ENCODE measurements at places on chromosomes 5 and 9.

DNA sequence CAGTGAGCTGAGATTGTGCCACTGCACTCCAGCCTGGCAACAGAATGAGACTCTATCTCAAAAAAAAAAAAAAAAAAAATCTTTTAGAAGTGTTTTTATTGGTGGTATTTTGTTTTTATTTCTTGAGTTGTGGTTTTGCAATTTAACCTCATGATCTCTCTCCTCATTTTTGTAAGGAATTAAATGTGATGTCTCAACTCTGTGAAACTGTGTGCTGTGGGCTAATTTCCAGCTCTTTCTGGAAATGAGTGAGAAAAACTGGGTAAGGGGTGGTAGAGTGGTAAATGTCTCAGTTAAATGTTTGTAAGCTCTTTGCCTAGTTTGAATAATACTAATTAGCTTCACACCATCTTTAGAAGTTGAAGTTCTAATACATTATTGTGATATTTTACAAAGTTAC lies 29.0 kb downstream of the ACO1 start:
- DNase-seq, result no peak

DNA sequence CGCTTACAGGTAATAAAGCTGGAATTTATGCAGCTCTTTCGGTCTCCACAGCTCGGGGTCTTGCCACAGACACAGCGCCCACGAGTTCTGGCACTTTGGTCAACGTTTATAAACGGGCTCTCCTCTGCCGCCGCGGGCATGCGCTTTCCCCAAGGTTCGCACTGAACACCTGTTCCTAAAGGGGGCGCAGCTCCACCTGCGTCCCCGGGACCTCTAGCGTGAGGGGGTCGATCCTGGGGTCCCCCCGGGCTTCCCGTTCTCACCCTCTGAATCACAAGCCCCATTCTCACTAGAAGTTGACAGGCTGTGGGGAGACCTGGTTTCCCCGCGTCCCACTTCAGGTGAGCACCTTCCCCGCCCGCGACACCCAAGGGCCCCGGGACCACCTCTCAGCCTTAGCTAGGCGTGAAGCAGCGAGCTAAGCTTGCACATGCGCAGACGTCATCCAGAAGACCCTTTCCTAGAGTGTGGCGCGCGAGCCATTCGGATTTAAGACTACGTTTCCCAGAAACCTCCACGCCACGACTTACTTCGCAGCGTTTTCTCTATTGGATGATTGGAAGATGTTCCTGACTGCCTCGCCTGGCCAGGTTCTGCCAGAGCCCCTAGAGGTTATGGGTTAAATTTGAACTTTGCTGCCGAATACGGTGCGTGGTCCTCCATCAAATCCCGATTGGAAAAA lies 21.3 kb upstream of the ZNF782 start:
- DNase-seq, result peak; percentile 69

GRCh38 chr5:40879163-40879942 lies 29.9 kb upstream of the C7 start:
- DNase-seq, result peak; percentile 35

DNA sequence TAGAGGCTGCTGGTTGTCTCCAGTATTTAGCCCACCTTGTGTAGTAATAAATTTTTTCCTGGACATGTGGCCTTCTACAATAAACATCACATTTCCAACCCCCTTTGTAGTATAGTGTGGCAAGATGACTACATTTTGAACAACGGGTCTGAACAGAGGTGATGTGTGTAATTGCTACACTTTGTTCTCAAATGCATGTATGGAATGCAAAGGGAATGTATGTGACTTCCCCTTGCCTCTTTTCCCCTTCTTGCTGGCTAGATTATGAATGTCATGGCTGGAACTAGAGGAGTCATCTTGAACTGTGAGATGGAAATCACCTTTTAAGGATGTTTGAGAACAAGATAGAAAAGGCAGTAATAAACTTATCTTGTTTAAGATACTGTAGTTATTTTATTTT lies 54.5 kb downstream of the PRR16 start:
- DNase-seq, result peak; percentile 56

GRCh38 chr5:8683496-8683895 lies 814.5 kb downstream of the MTRR start:
- DNase-seq, result peak; percentile 9

DNA sequence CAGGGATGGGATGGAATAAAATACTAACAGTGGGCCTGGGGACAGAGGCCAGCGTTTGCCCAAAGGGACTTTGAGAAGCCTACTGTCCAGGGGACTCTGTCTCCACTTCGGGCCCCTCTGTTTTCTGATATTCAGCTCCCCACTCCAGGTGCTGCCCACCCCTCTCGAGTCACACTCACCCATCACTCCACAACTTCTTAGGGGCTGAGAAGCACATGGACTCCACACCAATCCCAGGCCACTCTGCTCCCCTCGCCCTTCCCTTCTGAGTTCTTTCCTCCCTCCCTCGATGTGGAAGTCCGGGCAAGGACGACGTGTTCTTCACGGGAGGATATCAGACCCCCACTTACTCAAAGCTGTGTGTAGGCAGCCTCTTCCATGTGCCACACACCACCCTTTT lies 124.5 kb downstream of the BARX1 start:
- no peak for DNase-seq

DNA sequence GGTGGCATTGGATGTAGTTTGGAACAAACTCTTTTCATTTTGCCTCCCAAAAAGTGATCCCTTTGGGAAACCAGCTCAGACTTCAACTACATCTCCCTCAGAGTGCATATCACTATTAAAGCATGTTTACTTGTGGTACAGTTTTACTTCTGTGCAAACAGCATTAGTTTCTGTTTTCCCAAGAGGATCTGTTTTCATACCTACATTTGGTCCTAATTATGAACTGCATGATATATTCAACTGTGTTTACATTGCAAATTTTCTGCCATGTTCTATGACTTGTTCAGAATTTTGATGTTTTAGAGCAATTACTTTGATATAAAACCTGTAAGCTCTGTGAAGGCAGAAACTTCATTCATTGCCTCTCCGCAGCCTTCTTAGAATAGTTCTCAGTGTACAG lies 681.5 kb upstream of the ACO1 start:
- DNase-seq, result no peak

DNA sequence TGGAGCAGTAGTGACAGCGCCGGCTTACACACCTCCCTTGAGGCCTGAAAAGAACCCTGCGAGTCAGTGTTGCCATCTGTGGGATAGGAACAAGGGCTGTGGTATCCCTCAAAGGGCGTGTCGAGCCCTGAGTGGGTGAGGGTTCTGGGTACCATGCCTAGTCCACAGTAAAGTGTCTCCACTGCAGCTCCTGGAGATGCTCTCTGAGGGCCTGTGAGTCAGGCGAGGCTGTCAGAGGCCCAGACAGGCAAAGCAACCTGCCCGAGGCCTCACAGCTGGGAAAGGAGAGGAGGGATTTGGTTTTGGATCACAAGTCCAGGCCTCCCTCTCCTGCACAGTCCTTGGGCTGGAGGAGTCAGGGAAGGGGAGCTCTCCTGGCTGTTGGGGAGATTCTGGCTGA lies 6.1 kb downstream of the PRRX2 start:
- DNase-seq, result no peak

- DNase-seq, result peak; percentile 82
These were observed 105.6 kb upstream of the TXNDC8 start for GRCh38 chr9:110443146-110443865.

DNA sequence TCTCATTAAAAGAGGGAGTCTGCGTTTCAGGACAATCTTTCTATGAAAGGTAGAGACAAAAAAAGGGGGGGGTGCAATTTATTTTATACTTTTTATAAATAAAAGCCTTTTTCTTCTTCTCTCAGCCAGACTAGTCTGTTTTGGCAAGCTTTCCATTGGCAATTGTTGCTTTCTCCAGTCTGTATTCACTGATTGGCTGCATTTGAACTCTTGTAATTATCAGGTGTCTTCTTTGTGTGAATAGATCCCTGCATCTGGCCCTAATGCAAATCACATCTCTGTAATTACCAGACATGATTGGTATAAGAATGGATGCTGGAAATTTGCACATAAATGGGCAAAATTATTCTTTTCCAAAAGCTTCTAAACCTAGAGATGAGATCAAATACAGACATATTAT lies 7.6 kb upstream of the EQTN start:
- no peak for DNase-seq

GRCh38 chr5:123035918-123036390 lies 571 bp downstream of the PPIC start:
- DNase-seq, result peak; percentile 29

- DNase-seq, result no peak
These were observed 8.4 kb downstream of the RALGDS start for GRCh38 chr9:133112663-133113026.

DNA sequence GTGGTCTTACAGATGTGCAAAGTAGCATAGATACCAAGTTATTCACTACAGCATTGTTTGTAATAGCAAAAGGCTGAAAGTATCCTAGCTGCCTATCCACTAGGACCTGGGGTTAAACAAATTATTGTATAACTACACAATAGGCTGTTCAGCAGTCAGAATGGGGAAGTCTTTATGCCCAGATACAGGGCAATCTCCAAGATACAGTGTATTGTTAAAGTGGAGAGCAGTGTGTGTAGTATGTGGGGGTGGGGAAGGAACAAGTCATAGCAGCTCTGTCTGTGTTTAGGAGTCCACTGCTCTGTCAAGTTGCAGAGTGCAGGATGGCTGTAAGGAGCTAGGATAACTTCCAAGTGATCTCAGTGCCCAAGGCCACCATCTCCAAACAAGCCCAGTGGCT lies 5.5 kb downstream of the PCYOX1L start:
- no peak for DNase-seq
